HS-5 (cell line): ENCODE measurements at places on chromosomes 1 and 21.
A peak's percentile ranks its signal among the peaks of the same experiment; 100 is the strongest.

DNA sequence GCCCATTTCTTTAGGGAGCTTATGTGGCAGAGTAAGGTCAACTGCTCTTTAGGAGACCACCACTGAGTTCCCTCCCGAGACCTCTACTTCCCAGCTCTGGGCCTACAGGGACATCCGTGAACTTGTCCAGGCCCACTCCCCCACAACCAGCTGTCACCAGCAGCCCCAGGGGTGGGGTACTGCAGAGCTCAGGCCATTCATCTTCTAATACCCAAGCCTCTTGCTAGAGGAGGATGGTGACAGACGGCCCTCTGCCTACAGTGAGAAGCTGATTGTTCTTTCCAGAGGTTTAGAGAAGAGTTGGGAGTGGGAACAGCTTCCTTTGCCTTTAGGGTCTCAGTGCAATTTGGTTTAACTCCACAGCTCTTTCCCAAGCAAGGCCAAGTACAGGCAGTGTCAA is 33.2 kb upstream of the ARTN start:
- DNase-seq: no peak

DNA sequence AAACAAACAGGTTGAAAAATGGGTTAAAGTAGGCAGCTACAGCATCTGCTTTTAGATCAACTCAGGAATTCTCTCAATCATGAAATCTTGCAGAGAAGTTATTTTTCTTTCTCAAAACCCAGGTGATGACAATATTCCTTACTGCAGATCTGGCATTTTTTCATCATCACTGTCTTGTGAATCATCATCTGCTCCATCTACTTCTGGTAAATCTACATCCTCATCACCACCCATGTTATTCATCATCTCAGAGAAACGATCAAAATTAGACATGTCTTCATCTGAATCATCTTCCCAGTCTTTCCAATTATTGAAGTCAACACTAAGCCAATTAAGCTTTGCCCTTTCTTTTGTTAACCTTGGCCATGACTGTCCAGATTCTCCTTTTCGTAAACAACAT is 21.8 kb downstream of the GBP2 start:
- DNase-seq: peak; percentile 46

- peak; percentile 26 for DNase-seq
Measured at GRCh38 chr1:210647406-210648333, 319.0 kb downstream of the HHAT start.

- DNase-seq: no peak
Measured at GRCh38 chr1:218525451-218526197, 180.5 kb downstream of the TGFB2 start.

DNA sequence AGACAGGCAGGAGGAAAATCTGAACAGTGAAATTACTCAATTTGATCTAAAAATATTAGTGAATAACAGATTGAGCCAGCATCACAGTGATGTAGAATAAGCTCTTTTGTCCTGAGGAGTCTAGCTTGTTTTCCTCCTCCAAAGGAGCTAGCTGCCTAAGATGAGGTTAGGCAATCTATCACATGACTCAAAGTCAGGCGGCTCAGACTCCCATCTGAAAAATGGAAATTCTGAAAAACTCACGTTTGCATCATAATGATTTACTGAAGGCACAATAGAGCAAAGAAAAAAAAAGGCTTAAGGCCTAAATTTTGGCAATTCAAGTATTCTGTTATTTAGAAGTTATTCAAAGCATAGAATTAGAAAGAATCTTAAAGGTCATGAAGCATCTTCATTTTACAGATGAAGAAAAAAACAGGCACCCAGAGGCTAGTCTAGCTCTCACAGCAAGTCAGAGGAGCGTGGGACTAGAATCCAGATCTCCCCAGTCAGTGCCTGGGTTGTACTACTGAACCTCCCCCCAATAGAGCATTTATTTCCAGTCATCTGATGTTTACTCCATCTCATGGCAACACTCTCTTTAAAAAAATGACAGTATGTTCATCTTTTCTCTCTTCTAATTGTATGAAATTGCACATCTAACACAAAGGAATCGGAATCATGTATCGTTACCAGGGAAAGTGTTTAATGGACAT is 62.5 kb upstream of the ATF3 start:
- DNase-seq: no peak
